Left hindlimb (tissue), 1 donor: ENCODE measurements at places on chromosomes 3 and 15.

GRCh38 chr3:94099311-94099710, 36.5 kb downstream of the NSUN3 start:
- DNase-seq, result no peak

DNA sequence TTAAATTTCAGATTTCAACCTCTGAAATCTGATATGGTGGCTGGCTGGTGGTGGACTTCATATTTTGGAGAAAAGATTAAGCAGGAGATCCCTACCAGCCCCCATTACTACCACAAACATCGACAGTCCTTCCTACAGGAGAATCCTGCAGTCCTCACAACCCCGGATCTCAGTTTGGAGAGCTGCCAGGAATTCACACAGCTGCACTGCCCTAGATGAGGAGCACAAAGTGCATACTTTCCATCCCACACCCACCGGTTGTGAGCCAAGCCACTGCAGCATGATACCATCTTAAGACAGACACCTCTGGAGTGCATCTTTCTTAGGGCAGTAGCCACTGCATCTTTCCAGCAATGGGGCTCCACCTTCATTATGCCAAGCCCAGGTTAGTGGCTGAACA, 185.5 kb upstream of the GPR149 start:
- no peak for DNase-seq

DNA sequence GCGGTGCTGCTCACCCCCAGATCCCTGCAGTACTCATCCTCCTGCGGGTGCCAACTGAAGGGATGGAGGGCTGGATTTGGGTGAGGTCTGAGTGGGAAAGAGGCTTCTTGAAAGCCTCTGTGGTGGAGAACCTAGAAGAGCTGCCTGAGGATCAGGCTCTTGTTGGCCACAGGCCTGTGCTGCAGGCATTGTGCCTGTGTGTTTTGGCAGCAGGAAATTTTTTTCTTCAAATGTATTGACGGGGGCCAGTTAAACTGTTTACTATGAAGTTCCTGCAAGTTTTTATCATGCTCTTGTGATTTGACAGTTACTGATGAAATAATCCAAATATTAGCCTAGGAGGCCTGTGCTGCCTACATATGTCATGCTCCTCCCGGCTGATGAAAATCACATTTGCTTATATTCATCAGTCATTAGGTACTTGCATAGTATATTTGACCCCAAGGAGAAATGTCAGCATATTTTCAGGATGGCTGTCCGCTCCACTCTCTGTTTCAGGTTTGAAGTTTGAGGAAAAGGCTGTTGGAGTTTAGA, 103.1 kb downstream of the THSD4 start:
- DNase-seq, result no peak

GRCh38 chr3:158747417-158747816, 15.2 kb upstream of the RARRES1 start:
- no peak for DNase-seq

GRCh38 chr3:65284961-65285360, 597.2 kb upstream of the ADAMTS9 start:
- no peak for DNase-seq

DNA sequence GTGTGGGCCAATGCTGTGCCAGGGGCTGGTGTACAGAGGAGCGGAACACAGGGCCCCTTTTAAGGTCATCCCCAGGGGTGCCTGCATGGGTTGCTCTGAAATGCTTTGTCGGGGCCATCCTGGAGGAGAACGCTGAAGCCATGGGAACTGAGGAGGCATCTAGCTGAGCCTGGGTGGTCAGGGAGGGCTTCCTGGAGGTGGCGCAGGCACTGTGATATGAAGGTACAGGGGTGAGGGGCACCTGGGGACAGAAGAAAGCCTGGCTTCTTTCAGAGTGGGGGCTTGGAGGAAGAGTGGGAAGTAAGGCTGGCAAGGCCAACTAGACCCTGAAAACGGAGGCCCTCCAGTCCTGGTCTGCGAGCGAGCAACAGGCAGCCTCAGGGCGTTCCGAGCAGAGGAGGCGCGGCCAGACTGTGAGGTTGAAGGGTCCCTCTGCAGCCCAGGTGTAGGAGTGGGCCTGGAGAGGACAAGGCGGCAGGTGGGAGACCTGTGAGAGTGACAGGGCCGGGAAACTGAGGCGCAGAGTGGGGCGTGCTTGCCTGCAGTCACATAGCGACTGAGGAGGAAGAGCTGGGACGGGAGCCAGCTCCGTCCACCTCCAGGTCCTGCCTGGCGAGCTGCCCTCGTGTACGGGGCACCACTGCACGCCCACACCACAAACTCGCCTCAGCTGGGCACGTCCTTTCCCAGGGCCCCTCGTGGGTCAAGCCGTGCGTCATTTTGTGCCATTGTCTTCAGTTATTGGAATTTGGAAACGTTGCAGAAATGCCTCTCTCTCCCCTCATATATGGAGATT, 4.1 kb downstream of the FBLN2 start:
- no peak for DNase-seq

DNA sequence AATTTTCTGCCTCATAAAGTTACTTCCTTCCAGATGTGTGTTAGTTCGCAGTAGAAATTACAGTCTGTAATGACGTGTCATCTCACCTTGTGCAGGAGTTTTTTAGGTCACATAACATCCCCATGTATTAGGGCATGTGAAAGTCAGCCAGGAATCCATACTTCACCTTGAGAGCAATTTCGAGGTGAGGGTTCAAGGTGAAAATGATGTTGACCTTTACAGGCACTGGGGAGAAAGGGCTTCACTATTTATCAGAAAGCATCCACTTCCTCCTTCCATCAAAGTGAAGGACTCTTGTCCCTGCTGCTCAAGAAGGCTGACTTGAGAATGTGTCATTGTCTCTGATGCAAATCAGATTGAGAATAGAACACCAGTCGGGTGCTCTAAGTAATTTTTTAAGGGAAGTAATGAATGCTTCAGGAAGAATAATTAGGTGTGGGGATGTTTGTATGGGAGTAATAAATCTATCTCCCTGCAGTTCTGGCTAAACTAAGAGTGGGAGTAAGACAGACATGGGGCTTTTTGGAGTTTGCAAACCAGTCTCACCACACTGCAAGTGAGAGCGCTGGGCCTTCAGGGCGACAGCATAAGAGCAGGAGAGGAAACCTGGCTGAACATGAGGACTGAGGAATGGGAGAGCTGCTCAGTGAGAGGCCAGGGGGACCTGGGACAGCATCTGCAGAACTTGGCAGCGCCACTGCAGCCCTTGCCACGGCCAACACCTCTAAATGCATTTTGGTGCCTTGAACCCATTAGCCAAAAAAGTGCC, 85.9 kb upstream of the IL12A start:
- DNase-seq, result no peak

DNA sequence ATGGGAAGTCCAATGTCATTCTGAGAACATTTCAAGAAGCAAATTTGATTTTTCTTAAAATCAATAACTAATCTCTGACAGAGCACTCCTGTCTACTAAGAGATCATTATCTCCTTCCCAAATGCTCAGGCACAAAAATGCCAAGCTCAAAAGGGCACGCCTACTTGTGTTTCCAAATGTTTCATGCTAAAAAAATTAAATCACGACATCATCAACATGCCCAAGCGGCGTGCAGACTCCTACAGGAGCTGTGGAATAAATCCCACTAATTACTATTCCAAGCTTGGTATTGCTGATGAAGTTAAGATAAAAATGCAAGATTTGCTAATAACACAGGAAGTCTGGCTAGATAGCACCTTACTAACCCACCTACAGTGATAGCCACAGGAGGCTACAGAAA, 140.8 kb downstream of the OSBPL10 start:
- DNase-seq, result no peak

GRCh38 chr15:72265031-72265430, 7.3 kb downstream of the PARP6 start:
- DNase-seq, result no peak

GRCh38 chr3:169060037-169060436, 603.5 kb downstream of the MECOM start:
- DNase-seq, result no peak

DNA sequence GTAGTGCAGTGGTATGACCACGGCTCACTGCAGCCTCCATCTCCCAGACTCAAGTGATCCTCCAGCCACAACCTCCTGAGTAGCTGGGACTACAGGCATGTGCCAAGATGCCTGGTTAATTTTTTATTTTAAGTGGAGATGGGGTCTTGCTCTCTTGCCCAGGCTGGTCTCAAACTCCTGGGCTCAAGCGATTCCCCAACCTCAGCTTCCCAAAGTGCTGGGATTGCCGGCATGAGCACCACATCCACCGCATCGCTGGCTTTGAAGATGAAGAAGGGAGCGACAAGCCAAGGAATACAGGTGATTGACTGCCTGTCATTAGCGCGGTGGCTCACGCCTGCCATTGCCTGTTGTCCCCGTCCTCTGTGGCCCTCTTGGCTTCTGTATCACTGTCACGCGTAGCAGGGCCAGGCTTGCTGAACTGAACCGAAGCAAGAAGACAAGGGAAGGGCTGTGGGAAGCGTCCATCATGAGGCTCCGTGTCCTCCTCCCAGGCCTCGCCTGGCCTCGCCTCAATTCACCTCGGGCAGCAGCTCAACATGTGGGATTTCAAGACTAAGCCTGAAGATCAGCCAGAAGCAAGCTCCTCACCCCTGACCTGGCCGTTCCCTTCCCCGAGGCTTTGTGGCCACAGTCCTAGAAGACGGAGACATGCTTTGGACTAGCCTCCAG, 46.4 kb upstream of the TFRC start:
- DNase-seq, result no peak

DNA sequence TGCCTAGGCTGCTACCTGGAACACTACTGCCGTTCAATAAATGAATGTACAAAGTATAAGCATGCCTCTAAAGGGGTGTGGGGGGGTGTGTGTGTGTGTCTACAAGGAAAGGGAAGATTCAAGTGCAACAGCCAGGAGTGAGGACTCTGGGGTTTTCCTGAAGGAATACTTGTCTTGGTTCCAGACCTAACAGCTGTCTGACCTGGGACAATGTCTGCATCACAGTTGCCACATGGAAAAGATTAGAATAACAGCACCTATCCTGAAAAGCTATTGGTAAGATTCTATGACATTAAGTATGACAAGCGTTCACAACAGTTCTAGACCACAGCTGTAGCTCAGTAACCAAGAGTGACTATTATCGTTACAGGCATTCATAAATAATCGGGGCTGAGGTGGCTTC, 345.2 kb downstream of the FOXP1 start:
- DNase-seq, result no peak

GRCh38 chr3:9508781-9509180, 44.8 kb downstream of the LHFPL4 start:
- DNase-seq, result no peak

GRCh38 chr3:103786296-103786695, 1351.5 kb downstream of the ZPLD1 start:
- DNase-seq, result no peak

GRCh38 chr3:197224034-197224444, 74.4 kb downstream of the DLG1 start:
- no peak for DNase-seq

DNA sequence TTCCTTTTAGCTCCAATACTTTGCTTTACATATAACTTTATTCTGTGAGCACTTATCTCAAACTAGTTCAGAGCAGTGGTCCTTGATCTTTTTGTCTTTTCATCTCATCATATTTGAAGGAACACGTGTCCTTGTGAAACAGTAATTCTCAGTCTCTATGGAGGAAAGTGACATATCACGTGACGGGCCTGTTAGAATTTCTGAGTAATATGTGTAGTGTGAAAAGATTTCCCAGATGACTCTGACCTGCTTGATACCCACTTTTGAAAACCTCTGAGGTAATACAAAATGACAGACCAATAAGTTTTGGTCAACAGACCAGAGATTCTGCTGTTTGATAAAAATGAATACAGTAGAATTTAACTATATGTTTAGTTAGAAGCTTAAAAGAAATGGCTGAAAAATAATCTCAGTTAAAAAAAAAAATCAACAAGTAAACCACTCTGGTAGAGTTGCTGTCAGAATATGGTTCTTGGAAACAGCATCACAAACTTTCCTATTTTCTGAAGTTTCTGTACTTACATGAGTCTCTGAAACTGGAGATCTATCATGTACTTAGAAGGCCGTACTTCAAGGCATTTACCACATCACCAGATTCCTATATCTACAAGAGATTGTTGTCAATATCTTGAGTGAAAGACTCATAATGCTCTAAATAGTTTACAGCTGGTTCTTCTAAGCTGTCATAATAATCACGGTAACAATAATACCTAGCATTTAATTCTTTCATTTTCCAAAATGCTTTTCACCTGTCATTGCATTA, 590.2 kb upstream of the TBL1XR1 start:
- DNase-seq, result no peak
